ENCODE measurements at places on chromosomes 5 and 9. TPM values are rescaled to one million over a fixed set of nuclear protein-coding genes. Genes with fewer than 3 reads are reported as not detected.
A peak's percentile ranks its signal among the peaks of the same experiment; 100 is the strongest.

GRCh38 chr9:29183971-29184370 is 1610.7 kb upstream of the C9orf72 start:
- DNase-seq = no peak

DNA sequence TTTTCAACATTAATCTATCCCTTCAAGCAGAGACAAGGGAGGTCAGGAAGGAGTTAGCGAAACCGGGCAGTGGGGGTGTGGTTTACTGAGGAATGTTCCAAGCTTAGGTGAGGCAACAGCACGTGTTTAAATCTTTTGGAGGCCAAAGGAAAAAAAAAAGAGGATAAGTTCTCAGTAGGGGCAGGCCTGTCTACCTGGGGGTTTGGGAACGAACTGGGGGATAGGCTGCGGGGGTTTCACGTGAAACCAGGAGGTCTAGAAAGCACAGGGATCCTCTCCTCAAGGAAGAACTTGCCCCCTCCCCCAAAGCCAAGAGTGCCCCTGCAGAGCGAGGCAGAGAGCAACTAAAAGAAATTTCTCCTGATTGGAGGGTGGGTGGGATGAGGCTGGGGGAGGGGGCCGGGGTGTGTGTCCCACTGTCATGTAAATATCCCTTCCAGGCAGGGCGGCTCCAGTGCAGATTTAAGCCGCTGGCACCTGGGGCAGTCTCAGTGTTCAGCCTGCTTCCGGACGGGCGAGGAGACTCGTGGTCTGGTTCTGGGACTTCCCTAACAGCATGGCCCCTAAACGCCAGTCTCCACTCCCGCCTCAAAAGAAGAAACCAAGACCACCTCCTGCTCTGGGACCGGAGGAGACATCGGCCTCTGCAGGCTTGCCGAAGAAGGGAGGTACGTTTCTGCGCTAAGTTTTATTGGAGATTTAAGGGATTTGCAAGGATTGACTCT is 5.5 kb upstream of the SET start:
- peak; percentile 97 for DNase-seq

DNA sequence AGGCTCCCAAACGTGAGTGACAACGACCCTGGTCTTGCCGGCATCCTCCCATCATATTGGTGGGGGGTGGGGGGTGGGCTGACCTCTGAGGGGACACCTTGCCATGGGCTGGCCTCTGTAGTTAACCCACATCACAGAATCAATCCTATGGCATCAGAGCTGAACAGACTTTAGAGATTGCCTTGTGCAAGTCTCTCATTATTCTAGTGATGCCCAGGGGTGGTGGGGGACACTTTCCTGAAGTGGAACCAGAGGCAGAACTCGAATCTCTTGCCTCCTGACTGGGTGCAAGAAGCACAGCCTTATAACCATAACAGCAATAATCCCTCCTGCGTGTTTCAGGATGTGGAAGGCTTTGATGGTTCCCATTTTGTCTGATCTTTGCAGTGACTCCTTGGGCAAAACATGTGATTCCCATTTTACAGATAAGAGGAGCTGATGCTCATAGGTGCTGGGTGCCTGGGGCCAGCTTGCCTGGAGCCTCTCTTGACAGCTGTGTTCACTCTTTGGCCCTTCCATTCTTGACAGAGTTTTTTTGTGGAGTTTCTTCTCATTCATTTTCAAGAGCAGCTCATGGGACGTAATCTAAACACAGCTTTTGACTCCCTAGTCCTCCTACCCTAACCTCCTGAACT is 18.6 kb upstream of the PITX1 start:
- no peak for DNase-seq

OR1J2 gene
- not detected for total RNA-seq

TRAF1 gene
- 3.0 TPM for total RNA-seq

HTR4 gene
- total RNA-seq = not detected

DNA sequence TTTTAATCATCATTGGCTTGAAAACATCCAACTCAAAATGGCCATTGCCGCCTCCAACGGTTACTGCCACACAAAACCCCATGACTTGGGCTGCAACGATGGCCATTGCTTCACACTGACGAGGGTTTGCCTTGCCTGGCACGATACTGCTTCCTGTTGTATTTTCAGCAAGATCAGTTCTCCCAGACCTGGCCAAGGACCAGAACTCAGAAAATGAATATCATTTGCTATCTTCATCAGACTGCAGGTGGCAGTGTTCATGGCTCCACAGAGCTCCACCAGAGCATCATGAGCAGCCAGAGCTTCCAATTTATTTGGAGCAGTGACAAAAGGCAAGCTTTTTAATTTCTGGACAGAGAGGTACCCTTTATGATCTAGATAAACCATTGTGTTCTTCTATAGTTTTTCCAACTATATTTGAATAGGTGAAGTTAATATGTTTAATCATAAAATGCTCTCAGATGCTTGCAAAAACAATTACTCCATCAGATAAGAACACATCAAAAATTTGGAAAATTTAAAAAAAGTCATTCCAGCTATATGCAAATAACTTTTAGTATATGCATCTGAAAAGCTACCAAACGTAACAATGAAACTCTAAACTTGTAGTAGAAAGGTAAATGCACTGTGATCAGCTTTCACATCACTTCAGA is 10.4 kb downstream of the AMACR start:
- DNase-seq = peak; percentile 58

- DNase-seq = no peak
Observed at GRCh38 chr9:133144904-133145851, 18.5 kb downstream of the GBGT1 start.

KIF4B gene
- 0.18 TPM for total RNA-seq

ZDHHC12 gene
- total RNA-seq = 49.2 TPM

WDR38 gene
- not detected for total RNA-seq

GRCh38 chr5:130912088-130912487 is 253.0 kb downstream of the HINT1 start:
- no peak for DNase-seq

- no peak for DNase-seq
Observed at GRCh38 chr5:56259002-56259511, 25.9 kb upstream of the ANKRD55 start.

DNA sequence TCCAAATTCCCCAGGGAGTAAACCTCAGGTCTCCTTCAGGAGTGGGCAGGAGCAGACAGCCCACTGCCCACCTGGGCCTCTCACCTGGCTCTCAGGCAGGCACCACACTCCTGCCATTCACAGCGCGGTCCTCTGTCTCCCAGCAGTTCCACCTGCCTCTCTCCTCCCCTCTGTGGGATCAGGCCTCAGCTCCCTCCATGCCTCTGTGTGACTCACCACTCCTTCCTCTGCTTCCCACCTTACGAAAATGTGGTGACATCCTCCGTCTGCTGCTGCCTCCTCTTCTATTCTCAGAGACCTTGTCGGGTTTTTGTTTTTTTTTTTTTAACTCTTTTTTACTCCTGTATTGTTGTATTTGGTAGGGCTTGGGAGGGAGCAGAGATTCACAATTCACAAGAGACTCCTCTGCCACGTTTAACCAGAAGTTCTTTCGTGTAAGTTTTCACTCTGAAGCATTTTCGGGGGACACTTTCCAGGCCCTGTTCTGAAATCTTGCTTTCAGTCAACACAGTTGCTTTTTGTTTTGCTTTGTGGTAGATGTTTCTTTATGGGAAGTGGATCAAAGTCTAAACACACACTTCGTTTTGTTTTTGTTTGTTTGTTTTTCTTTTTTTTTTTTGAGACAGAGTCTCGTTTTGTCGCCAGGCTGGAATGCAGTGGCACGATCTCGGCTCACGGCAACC is 21.1 kb upstream of the CDKN2AIPNL start:
- DNase-seq = peak; percentile 77

DNA sequence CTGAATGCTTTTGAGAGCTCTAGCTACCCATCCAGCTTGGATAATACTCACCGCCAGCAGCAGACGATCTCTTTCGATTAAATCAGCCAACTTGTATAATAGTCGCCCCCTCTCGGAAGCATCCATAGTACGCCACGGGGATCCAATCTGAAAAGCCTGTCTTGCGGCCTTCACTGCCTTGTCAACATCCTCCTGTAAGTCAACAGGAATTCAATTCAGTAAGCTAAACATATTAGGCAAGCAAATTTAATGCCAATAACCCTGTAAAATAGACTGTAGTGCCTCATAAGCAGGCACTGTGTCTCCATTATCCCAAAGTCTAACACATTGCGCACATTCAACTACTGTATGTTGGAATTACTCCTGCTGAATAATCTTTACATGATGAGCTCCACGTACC is 22.0 kb downstream of the ALDH1A1 start:
- DNase-seq = peak; percentile 79

GRCh38 chr5:153308282-153308681 is 182.2 kb upstream of the GRIA1 start:
- no peak for DNase-seq

DNA sequence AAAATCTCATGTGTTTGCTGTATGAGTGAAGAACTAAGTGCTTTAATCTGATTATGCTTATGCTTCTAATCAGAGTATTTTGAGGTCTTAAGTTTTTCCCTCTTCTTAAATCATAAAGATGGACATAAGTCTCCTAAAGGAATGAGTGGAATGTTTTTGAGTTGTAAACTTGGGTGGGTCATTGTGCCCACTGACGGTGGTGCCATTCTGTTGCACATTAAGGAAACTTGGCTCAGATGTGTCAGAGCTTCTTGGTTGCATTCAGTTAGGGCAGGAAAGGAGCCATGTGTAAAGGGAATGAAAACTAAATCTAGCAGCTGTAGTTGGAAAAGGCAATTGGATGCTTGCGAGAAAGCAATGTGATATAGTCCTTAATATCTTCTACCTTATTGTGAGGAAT is 256.6 kb downstream of the FANCC start:
- DNase-seq = no peak

CARTPT gene
- not detected for total RNA-seq

MRPL36 gene
- 49.7 TPM for total RNA-seq

DNA sequence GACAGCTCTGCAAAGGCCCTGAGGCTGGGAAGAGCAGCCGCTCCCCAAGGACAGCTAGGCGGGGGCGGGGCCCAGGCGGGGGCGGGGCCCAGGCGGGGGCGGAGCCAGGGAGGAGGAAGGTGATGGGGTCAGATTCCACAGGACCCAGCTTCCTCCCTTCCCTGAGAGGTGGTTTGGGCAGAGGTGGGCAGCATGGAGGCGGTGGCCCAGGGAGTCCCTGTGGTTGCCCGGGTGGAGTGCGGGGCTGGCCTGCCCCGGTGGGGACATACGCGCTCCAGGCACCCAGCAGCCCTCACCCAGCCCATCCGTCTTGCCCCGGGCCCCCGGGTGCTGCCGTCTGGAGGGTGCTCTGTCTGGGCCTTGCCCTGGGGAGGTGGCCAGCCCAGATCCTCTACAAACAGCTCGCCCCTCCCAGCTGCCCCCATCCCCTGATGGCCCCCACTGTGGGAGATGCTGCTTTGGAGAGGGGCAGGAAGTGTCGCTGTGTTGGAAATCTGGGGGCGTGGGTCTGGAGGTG is 11.0 kb upstream of the RNU6ATAC start:
- DNase-seq = peak; percentile 95

- no peak for DNase-seq
Observed at GRCh38 chr5:157447201-157447637, 12.8 kb upstream of the NIPAL4 start.

POU5F2 gene
- 0.43 TPM for total RNA-seq

LAMC3 gene
- 16.7 TPM for total RNA-seq

DNA sequence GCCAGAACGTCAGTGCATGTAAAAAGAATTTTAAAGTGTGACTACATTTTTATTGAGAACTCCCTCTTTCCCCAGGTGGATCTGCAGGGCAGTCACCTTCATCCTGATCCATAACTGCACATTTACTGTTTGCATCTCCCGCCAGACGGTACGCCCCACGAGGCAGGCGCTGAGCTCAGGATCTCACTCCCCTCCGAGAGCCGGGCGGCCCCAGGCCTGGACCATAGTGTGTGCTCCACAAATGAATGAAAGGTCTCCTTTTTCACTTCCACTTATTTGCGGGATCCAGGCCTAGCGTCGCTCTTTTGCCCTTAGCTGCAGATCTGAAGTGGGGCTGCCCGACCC is 378 bp downstream of the DROSHA start:
- DNase-seq = no peak

DNA sequence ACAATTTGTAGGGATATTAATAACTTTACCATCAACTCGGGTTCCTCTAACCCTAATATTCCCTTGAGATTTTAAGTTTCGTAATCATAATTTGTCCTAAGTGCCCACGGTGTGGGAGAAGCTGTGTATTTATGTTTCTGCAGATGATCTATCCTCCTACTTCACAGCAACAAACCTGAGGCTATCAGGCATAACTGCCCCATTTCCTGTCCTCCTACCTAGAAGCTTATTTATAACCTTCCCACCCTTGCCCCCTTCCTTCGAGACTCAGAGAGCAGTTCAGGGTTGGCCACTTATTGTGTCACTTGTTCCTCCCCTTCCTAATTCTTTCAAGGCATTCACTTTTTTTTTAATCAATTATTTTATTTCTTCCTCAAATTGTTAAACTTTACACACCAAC is 29.6 kb upstream of the LCP2 start:
- DNase-seq = no peak

DNA sequence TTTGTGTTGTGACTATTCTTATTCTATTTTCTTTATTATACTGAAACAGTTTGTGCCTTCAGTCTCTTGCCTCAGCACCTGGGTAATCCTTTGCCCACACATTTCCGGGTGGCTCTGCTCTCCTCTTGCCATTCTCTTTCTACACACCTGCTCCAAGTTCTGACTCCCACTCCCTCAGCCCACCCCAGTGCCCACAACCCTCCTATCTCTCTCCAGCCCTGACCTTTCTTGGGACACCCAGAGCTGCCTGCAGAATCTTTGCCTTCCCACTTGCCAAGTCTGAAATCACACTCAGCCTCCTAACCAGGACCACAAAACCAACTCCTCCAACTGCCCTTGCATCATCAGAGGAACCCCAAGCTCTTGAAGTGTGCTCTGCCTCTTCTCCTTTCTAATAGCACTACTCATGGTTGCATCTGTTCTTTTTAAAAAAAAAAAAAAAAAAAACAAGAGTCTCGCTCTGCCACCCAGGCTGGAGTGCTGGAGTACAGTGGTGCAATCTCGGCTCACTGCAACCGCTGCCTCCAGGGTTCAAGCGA is 4.1 kb downstream of the SWI5 start:
- no peak for DNase-seq

DNA sequence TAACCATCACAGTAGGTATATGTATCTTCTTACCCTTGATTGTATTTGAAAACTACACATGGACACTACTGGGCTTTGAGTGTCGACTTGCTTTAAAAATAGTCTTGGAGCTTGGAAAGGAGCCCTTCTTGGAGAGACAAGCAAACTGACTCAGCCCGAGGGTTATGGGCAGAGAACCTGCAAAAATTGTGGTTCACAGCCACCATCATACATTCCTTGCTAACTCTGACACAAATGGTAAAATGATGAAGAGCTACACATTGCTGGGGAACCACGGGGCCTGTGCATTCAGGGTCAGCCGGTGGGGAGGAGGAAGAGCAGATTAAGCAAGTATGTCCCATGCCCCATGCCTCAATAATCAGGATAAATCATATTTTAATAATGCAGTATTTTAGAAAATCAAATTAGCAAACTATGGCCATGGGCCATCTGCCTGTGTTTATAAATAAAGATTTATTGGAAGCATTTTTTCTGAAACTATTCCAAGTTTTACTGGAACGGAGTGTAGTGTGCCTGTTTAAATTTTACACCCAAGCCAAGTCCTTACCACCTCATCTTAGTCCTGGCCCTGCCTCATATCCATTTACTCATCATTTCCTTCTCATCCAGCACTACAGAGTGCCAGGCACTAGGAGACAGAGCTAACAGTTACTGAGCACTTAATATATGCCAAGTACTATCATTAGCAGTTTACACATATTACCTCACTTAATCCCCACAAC is 195.7 kb downstream of the PALM2AKAP2 start:
- DNase-seq = peak; percentile 6

- DNase-seq = no peak
Observed at GRCh38 chr5:92884469-92884868, 696.5 kb downstream of the NR2F1-AS1 start.

- DNase-seq = peak; percentile 94
Observed at GRCh38 chr9:2620919-2621721, 467 bp upstream of the VLDLR start.

GRM6 gene
- not detected for total RNA-seq

- no peak for DNase-seq
Observed at GRCh38 chr5:131021646-131022045, 143.4 kb downstream of the HINT1 start.

All from endodermal cell (in vitro differentiated cells).